ENCODE measurements at places on chromosomes 5 and 9. TPM values are rescaled to one million over a fixed set of nuclear protein-coding genes. Genes with fewer than 3 reads are reported as not detected.

PCDHA13 gene
- total RNA-seq, result 0.96 TPM

S100Z gene
- total RNA-seq, result 0.37 TPM

ARSI gene
- total RNA-seq, result 5.6 TPM

GRAMD2B gene
- total RNA-seq, result 44.1 TPM

Measured in omental fat pad (tissue), 4 donors.